ENCODE measurements at places on chromosomes 6 and 20. TPM values are rescaled to one million over a fixed set of nuclear protein-coding genes. Genes with fewer than 3 reads are reported as not detected.

The IL17A gene
- total RNA-seq: not detected

The APCDD1L gene
- total RNA-seq: 9.8 TPM

The OGFRL1 gene
- 45.5 TPM for total RNA-seq

The NEURL2 gene
- 4.1 TPM for total RNA-seq

The MYLIP gene
- 66.1 TPM for total RNA-seq

The XKR7 gene
- not detected for total RNA-seq

The ROS1 gene
- total RNA-seq: under 0.01 TPM

The PTCRA gene
- total RNA-seq: not detected

The CCM2L gene
- total RNA-seq: not detected

The ELOVL2 gene
- total RNA-seq: 0.65 TPM

The MTFR2 gene
- total RNA-seq: 0.73 TPM

The WFDC2 gene
- total RNA-seq: not detected

The ULBP2 gene
- 2.1 TPM for total RNA-seq

The SYNDIG1 gene
- total RNA-seq: 1.8 TPM

The PCNA gene
- 33.6 TPM for total RNA-seq
